ENCODE measurements at places on chromosomes 4 and X.

DNA sequence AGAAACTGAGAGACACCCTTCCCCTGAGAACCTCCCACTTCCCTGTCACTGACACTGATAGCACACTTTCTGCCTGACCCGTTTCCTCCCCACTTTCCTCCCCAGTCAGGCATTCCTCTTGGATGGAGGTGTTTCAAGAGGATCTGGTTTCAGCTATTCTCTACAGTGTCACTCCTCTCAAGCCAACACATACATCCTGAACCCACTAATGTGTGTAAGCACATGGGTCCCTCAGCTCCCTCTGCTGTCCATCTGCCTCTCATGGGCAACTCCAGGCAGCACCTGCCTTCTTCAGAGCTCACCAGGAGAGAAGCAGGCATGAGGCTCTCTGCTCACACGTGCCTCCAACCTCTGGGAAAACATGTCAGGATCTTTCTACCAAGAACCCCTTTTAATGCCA lies 207.6 kb downstream of the NAF1 start:
- peak; percentile 9 for DNase-seq

DNA sequence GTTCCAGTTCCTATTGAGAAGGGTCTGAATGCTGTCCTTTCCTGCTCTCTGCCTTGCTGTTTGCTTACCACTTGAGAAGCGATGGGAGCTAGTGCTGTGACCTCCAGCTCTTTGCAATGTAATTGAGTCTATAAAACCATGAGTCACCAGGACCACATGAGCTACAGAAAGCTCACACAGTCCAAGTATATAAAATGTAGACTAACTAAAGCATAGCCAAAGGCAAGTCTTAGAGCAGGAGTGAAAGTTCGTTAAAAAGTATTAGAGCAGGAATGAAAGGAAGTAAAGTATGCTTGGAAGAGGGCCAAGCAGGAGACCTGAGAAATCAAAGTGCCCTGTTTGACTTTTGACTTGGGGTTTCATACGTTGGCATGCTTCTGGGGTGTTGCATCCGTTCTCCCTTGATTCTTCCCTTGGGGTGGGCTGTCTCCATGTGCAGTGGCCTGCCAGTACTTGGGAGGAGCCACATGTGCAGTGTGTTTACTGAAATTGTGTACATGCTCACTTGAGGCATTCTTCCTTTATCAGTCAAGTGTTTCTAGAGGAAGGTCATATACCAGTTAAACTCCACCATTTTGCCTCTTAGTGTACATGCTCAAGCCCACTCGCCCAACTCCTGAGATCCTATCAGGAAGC lies 71.3 kb upstream of the KIT start:
- DNase-seq, result no peak

DNA sequence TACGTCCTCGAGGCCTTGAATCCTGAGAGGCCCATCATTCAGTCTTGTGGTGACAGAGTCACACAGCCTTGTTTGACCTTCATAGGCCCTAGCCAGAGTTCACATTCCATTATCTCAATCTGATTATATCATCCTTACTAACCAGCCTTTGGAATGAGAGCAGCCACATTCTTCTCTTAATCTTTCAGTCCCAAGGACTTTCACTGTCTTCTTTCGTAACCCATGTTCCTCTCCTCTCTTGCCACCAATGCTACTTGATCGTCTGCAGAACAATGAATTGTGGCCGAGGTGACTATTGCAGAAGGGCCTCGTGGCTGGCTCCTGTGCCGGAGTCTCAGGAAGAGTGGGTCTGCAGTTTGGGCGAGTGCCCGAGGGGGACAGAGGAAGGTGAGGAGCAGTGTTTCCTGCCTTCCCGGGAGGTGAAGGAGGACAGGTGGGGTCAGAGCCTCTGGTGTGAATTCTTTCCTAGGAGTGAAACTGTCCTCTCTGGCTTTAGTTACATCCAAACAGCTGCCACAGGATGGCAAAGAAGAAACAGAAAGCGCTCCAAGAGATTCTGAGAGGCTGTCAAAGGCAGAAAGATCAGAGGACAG lies 94.6 kb downstream of the LIMCH1 start:
- no peak for DNase-seq

GRCh38 chrX:149346306-149346705 lies 158.8 kb downstream of the IDS start:
- no peak for DNase-seq

GRCh38 chr4:22434895-22435294 lies 81.0 kb downstream of the ADGRA3 start:
- peak; percentile 59 for DNase-seq

DNA sequence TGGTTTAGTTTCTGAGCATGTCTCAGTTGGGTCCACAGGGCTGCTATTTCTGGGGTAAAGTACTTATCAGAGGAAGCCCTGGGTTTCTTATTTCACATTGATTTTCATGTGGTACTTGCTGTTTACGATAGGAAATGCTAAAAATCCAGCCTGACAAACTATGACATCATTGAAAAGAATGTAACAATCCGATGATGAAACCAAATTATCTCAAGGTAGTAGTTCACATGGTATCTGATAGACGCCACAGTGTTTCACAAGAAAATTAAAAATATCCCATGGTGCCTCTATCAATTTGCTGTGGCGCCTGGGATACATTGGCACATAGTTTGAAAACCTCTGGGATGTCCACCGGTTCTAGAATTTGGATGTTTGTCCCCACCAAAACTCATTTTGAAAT lies 418.9 kb upstream of the RPS6KA3 start:
- no peak for DNase-seq

DNA sequence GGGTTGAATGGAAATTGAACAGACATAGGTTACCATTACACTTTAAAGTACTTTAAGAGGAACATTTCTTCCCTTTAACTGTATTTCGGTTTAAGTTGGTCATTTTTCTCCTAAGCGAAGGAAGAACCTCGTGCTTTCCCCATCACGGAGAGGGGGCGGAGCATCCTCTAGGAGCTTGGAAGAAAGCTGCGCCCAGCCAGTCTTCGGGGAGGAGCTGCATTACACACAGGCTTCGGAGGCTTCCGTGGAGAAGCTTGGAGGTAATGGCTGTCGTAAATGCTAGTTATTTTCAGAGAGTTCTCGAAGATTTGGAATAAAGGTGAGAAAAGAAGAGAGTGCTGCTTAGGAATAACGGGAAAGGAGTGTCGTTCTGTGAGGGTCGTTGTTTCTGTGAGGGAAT lies at the start of gene PWWP3B:
Gene PWWP3B, plus strand, starts transcription at position 199 of the 400 bp plus-strand sequence. CDS start 37,128 bp downstream, outside the sequence.
- DNase-seq, result peak; percentile 81

DNA sequence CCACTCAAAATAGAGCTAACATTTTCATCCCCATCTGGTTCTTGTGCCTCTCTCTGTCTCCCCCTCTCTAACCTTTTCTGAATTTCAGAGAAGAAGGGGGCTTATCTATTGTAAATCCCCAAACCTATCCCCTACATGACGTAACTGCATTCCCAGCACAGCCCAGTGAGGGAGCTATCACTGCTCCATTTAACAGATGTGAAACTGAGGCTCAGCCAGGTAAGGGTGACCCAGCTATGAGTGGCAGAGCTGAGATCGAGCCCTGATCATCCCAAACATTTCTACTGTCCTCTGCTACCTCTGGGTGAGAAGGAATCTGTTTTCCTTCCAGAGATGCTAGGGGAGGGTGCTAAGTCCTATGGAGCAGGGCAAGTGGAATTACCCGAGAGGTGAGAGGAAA lies 107.5 kb downstream of the SLC2A9 start:
- no peak for DNase-seq

DNA sequence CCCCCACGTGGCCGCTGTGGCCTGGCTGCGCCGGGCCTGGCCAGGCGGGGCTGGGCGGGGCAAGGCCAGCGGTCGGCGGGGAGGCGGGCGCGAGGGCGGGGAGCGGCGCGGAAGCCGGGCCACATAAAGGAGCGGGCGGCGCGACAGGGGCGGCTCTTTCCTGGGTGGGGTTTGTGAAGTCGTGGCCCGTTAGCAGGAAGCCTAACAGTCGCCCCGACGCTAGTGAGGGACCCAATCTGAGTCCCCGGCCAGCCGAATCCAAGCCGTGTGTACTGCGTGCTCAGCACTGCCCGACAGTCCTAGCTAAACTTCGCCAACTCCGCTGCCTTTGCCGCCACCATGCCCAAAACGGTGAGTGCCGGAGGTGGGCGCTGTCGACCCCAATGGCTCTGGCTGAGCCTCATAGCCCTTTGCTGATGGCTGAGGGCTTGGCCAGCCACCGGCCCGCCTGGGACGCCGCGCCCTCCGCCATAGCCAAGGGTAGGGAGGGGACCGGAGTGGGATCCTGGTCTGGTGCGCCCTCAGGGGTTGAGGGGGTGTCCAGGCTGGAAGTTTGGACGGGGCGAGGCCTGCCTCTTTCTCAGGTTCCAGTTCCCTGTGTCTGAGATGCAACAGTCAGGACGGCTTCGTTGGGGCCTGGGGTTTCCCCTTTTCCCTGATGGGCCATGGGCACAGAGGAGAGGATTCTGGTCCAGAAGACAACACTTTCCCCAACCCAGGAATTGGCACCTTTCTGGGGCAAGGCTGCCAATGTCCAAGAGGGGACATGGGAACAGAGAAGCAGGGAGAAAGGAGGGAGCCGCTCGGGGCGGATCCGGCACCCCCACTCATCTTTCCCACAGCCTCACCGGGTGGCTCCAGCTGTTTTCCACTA lies at the start of gene MSN:
Gene MSN, plus strand, starts transcription at position 152 of the 874 bp plus-strand sequence. Its CDS starts 188 bp downstream, at position 340.
- DNase-seq, result peak; percentile 76

DNA sequence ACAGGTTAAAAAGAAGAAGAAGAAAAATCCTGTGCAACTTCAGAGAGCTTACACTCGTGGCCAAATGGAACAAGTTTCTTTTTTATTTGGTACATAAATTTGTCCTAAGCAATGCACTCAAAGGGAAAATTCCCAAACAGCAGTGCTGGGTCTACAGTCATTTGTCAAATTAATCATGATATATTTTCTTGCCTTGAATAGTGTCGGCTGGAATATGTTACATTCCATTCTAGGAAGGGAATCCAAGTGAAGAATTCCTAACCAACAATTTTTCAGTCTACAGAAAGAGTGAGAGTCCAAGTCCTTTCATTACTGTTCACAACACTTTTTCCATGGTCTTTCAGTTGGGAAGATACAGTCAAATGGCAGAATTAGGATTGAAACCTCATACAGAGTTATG lies 63.9 kb downstream of the HAND2 start:
- no peak for DNase-seq

DNA sequence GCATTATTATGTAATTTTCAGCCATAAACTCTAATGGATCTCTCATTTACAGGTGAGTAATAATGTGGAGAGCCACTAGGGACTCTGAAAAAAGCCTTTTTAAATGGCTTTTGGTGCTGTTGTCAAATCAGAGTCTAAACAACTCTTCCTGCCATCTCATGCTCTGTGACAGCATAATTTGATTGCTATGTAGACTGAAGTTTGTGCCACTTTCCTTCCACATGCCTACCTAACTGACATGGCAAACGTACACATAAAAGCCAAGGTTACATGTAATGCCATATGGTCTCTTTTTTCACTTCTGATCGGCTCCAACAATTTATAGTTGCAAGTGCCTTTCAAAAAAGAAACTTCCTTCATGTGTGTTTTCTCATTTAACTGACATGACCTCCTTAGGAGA lies 94.3 kb downstream of the SH2D1A start:
- no peak for DNase-seq

GRCh38 chr4:135227842-135228241 lies 1026.3 kb upstream of the PABPC4L start:
- DNase-seq, result no peak

GRCh38 chr4:125714845-125715244 lies 400.1 kb downstream of the FAT4 start:
- DNase-seq, result peak; percentile 25

DNA sequence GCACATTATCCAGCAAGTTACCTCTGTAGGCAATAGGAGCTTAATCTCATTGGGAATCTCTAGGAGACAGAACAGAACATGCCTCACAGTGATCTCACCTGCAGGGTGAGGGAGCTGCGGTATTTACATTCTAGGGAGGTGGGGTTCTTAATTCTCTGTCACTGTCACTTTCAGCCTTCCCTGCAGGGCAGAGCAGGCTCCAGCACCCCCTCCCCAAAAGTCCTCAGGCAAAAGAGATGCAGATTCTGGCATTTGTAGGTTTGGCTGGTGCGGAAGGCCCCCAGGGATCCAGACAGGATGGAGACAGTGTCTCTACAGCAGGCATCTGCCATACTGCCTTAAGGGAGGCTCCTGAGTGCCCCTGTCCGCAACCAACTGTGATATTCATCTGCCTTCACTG lies 166.4 kb upstream of the ATP6AP2 start:
- no peak for DNase-seq

DNA sequence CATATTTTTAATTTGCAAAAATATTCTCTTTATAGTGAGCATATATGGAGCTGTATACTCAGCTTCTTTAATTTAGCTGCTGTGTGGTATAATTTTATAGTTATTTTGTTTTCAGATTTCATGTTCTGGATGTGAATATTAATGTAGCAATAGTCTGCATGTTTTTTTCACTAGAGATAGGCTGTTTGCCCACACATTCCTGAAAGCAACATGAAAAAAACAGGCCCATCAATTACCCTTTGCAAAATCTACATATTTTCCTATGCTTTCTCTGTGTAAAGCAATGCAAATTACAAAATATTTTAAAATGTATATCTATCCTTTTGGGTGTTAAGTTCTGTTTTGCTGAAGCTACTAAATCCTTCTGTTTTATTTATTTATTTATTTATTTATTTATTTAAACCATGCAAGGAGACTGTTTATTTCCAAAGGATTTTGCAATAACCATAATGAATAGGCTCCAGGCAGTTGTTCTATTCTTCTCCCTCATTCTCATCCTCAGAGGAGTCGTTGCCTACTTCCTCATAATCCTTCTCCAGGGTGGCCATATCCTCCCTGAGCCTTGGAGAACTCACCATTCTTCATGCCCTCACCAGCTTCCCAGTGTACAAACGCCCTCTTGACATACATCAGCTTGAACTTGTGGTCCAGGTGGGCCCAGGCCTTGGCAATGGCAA lies 277.1 kb downstream of the ANKRD50 start:
- DNase-seq, result no peak

DNA sequence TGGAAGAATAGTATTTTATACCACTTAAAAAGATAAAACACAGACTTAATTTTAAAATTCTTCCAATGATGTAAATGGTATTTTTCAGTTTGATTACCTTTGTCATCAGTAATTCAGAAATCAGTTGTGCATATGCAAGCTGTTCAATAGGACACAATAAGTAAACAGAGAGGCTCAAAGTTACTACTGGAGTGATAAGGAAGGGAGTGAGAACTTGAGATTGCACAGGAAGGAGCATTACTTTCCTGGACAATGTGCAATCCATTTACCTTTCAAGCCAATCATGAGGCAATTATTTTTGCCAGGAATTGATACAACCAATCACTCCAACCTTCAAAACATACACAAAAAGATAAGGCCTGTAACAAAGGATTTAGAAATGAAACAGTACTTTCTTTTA lies 1024.3 kb downstream of the RAPGEF2 start:
- no peak for DNase-seq

DNA sequence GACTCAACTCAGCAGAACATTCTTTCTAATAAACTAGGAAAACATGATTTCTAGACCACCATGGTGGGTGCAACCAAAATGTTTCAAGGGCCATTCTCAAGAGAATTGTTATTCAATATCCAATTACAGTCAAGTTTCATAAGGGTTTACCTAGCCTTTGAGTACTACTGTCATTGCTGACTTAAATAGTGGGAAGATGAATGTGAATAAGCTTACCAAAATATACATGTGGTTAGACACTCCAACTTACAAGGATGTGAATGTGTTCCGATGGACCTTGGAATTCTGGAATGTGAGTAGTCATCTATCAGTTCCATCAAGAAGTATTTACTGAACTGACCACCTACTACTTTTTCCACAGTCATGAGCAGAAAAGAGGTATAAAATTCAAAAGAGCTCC lies 16.9 kb downstream of the SH3RF1 start:
- no peak for DNase-seq

Data from tongue (tissue), 3 donors.